ENCODE measurements at places on chromosomes 6 and 20.

DNA sequence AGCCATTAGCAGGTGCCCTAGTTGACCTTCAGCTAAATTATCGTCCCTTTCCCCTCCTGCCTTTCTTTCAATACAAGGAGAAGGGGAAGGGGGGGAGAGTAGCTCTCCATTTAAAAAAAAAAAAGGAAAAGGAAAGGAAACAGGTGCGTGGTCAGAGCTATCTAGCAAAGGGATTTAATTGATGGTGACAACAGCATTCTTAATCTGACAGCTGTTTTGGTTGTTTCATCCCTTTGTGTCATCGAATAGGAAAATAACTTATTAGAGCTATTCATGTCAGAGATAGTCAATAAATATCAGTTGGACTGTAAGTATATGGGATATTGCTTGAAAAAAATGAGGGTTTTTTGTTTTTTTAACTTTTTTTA lies 195.2 kb upstream of the SASH1 start:
- no peak for DNase-seq

DNA sequence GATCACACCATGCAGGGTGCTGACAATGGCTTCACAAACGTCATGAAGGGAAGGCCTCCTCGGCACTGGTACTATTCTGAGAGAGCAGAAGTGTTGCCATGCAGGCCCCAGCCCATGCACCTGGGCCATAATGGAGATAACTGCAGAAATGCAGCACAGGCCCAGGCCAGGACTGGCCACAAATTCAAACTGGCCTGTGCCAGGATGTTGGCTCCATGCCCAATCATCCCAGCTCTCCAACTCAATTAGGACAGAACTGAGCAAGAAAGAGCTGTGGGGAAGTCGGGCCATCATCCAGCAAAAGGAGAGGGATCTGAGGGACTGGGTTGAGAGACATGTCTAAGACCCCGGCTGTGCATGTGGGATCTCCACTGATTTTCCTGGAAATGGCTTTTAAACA lies 48.9 kb upstream of the SYNDIG1 start:
- DNase-seq, result no peak

DNA sequence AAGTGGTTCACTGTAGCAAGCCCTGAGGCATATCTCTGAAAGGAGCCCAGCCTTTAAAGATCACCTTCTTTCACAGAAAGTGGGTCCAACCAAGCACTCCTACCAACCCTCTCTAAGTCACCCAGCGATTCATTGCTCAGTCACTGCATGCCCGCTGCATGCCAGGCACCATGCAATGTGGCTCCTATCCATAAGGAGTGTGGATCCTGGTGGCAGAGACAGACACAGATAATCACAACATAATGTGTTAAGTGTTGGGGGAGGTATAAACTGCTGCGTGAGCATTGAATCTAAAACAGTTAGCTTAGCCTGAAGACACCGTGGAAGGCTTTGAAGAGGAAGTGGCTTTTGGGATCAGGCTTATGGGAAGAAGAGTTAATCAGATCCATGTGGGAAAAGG lies 659.5 kb downstream of the PTPRT start:
- no peak for DNase-seq

- DNase-seq, result no peak
Measured at GRCh38 chr20:62138912-62139311, 4.3 kb downstream of the PSMA7 start.

GRCh38 chr6:154738551-154738961 lies 5.3 kb downstream of the SCAF8 start:
- DNase-seq, result no peak

GRCh38 chr6:118893064-118893806 lies 717 bp upstream of the ASF1A start:
- DNase-seq, result no peak

DNA sequence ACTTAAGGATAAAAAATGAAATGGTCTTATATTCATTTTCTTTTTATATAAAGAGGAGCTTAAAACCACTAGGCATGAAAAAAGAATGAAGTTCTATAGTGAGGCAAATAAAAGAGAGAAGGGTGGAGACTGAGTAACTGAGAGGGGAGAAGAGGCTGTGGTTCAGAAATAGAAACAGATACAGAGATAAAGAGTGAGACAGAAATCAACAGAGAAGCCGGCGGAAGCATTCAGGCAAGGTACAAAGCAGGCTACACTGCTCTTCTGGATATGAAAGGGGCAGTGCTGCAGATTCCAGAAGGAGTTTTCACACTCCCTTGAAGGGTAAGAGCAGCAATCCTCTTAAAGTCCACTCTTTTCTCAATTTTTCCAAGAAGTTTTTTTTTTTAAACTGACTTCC lies 29.9 kb downstream of the NFATC2 start:
- DNase-seq, result no peak
